Epithelial cell of esophagus (primary cell): ENCODE measurements at places on chromosomes 2 and 18.

DNA sequence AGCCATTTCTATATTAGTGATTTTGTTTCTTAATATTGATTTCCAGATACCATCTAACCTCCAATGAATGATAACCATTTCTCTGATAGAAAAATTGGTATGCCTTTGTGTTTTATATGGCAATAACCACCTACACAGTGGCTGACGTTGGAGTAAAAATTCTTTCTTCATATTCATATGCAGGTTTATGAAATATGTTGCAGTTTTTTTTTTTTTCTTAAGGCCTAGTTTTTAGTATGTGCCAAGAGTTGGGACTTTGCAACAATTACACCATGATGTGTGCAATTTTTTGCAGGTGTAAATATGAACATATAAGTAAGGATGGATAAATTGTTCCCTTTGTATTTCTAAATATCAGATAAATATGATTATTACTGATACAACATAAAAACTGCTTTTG is 163.2 kb upstream of the MYO3B start:
- DNase-seq, result no peak

DNA sequence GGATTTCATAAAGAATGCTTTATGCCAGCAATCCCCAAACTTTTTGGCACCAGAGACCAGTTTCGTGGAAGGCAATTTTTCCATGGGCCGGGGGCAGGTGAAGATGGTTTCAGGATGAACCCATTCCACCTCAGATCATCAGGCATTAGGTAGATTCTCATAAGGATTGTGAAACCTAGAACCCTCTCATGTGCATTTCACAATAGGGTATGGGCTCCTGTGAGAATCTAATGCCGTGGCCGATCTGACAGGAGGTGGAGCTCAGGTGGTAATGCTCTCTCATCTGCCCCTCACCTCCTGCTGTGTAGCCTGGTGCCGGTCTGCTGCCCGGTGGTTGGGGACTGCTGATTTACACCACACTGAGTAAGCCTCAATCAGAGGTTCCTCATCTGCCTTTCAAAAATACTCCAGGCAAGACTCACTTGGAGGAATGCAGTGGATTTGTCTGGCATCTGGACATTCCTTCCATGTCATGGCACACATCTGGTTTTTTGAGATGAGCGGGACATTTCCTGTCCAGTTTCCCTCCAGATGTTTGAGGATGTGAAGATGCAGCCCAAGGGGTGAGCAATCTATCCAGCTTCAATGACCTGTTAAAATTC is 185.8 kb downstream of the VAPA start:
- DNase-seq, result no peak

- peak; percentile 56 for DNase-seq
Measured at GRCh38 chr18:38301621-38302020, 736.0 kb upstream of the CELF4 start.

DNA sequence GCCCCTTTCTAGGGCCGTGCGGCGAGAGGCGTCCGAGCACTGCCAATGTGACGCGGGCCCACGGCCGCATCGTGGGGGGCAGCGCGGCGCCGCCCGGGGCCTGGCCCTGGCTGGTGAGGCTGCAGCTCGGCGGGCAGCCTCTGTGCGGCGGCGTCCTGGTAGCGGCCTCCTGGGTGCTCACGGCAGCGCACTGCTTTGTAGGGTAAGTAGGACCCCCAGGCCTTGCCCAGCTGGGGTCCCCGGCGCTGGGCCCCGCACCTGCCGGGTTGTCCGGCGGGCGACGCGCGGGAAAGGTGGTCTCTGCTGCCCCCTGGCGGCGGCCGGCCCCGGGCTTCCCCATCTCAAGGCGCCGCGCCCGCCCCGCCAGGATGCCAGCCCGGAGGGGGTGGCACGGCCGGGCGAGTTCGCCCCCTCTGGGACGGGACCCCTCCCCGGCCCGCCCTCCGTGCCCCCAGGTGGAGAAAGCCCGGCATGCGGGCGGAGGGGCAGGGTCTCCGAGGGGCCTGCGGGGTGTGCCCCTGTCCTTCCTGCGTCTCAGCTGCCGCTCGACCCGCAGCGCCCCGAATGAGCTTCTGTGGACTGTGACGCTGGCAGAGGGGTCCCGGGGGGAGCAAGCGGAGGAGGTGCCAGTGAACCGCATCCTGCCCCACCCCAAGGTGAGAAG is 1.9 kb downstream of the PRSS56 start:
- DNase-seq, result peak; percentile 38

DNA sequence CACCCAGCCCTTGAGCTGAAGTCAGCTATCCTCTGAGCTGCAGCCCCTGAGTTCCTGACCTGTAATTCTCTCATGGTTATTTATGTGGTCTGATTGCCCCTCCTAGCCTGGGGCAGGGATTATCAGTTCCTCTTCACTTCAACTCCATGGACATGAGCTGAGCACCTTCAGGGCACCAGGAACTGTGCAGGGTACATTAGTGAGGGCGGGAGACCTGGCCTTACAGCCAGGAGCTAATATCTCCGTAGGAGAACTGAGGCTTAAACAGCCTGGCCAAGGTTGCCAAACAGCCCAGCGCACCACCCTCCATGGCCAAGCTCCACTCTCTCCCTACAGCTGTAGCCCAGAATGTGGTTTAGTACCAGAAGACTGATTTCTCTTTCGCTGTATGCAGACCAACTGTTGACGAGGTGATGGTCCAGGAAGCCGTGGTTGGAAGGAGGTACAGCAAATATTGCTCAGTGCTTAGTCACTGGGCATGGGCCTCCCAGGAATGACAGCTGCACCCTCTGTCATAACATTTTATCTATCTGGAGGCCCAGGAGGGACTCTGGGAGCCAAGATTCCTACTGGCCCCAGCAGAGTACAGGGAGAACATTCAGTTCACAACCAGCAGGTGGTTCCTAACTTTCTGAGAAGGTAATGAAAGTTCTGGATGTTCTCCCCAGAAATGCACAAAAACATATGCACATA is 228.7 kb upstream of the SIX2 start:
- peak; percentile 93 for DNase-seq

- DNase-seq, result peak; percentile 88
Measured at GRCh38 chr18:12597760-12598159, 60.1 kb downstream of the SPIRE1 start.

GRCh38 chr2:16296331-16297250 is 356.2 kb downstream of the MYCN start:
- DNase-seq, result no peak

GRCh38 chr2:15605721-15606120 is 14.1 kb downstream of the DDX1 start:
- DNase-seq, result no peak

GRCh38 chr2:65550246-65550645 is 117.8 kb upstream of the SPRED2 start:
- no peak for DNase-seq

- DNase-seq, result peak; percentile 62
Measured at GRCh38 chr2:168136392-168136977, 110.9 kb downstream of the STK39 start.

DNA sequence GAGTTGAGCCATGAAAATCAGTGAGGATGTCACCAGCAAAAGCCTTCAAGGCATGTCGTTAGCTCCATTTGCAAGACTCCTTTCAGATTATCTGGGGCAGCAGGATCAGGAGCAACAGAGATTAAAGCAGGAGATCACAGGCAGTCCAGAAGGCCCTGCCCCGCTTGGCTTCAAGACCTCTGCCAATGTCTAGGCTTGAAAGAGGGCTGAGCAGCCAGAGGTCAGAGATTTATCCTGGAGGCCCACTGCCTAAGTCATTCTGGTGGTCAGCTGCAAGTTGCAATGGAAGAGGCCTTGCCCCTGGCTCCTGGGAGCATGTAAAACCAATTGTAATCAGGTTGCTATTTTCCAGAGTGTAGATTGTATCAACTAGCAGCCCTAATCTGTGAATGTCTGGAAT is 416.5 kb downstream of the BCL11A start:
- no peak for DNase-seq

DNA sequence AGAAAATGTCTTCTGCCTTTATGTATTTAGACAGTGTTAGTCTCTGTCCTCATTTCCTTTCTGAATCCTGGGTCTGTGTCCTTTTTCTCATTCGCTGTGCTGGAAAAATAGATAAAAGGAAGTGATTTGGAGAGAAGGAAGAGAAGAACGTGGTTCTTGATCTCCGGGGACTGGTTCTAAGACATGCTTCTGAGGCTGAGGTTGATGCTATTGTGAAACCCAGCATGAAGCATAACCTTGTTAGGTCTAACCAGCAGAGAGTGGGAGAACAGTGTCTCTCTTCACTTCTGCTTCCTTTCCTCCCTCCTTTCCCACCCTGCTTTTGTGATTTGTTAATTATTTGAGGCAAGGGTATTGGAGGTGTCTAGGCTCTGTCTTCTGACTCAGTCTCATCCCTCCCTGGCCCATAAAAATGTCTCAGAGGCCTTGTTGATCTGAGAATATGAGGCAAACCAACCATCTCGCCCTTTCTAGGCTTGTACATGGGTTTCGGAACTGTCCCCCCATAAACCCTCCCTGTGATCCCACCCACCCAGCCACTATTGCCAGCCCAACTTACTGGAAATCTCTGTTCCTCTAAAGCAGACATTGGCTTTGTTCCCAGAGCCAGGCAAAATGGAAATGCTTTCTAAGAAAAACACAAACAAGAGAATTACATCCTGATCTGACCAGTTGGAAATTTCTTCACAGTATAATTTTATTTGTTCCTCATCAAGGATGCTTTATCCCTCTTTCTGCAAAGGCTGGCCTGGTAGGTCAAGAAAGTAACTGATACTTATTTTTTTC is 360.6 kb upstream of the TNP1 start:
- no peak for DNase-seq
